ENCODE measurements at places on chromosomes 6 and 20.

DNA sequence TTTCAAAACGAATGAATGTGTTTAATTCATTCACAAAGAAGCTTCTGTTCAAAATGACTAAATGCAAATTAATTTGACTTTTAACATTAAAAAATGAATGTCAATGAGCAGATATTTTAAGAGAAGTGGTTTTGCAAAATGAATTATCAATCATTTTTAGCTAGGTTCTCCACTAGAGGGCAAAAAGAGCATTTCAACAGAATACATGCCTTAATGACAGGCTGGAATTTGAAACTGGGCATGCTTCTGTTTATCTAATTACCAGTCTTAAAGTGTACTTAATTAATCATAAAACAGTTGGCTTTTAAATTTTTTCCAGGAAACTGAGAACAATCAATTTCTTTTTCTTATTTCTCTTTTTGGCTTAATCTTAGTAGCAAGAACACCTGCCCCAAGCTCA, 63.8 kb upstream of the TINAG start:
- no peak for DNase-seq

DNA sequence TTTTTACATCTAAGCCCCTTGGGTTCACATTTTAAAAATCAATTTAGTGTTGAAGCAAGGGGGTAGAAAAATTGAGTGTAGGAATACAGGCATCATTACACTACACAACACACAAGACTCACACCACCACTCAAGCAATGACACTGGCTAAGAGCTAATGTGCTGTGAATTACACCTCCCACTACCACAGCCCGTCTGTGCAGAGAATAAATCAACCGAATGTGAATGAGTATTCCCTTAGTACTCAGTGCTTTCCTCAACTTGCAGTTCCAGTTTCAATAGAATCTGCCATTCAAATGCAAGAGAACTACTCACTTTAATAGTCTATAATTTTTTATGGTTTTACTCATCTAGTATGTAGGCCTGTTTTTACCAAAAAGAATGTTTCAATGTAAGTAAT, 114.4 kb downstream of the PDSS2 start:
- no peak for DNase-seq

DNA sequence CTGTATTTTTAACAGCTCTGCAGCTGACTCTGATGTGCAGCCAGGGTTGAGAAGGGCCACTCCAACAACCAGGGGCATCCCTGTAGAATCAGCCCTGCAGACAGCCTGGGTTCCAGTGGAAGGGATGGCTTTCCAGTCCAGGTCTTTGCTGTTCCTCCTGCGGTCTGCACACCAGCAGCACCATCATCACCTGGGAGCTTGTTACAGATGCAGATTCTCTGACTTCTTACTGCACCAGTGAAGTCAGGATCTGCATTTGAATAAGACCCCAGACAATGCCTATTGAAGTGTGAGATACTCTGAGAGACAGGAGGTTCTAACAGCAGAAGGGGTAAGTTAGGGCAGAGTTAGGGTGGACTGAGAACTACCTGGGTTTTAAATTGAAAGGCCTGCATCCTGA, 151.3 kb downstream of the F13A1 start:
- no peak for DNase-seq

GRCh38 chr6:161654209-161654608, 380.3 kb upstream of the AGPAT4 start:
- no peak for DNase-seq

- DNase-seq: no peak
Measured at GRCh38 chr20:37273988-37274387, 12.4 kb upstream of the GHRH start.

GRCh38 chr20:917416-917815, 1.3 kb upstream of the ANGPT4 start:
- no peak for DNase-seq

DNA sequence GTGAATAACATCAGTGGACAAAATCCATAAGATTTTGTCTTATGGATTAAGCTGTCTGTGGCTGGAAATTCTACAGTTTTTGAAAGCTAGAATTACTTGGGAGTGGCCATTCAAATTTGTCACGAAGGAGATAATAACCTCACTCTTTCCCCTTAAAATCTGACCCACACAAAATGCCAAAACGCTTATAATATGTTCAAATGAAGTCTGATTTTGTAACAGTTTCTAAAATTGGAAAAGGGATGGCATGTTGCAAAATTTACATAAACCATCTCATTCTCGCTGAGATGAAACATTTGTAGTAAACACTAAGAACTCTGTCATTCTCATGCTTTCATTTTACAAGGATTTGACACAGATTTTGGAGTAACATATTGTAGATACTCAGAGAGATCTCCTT, 112.7 kb downstream of the GJA1 start:
- no peak for DNase-seq

- no peak for DNase-seq
Measured at GRCh38 chr6:40074306-40075055, 140.2 kb upstream of the MOCS1 start.

DNA sequence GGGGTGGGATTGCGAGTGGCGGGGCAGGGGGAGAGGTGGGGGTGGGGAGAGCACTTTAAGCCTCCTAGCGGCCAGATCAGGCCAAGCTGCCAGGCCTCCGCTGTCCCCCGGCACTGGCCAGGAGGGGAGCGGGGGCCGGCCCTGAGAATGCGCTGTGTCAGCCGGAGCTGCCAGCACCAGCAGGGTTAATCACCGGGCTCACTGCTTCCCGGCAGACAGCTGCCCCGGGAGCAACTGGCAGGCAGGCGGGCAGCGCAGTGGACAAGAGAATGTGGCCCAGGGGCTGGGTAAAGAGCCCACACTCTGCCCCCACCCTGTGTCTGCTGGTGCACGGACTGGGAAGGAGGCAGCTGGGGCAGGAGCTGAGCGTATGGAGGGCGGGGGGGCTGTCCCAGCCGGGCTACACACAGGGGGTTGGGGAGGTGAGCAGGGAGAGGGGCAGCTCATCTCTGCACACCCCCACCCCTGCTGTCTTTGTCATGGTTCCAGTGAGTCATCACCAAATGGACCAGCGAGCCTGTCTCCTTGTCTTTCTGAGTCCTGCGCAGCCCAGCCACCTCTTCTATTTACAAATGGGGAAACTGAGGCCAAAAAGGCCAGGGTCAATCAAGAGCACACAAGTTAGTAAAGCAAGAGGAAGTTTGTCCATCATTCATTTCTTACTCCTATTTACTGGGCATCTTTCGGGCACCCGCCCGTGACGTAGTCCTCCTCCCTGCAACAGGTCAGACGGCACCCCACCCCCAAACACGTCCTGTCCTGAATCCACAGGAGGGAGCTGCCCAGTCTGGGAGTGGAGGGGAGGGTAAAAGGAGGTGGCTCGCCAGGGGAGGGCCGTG, 2.1 kb upstream of the LAMA5 start:
- no peak for DNase-seq

DNA sequence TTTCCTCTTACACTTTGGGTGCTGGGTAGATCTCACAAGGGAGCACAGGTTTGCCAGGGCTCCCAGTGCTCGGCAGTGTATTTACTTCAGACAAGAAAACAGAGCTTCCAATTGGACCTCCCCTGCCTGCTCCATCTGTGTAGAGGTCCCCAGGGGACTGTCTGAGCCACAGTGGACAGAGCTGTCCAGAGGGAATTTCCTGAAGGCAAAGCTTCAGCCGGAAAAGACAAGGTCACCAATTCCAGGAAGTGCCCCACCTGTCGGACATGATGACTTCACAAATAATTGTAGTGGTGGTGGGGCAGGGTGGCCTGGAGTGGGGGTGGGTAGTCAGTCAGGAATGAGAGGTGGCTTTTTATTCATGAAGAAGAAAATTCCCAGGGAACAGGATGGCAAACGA, 18.6 kb downstream of the ADGRF5 start:
- no peak for DNase-seq

DNA sequence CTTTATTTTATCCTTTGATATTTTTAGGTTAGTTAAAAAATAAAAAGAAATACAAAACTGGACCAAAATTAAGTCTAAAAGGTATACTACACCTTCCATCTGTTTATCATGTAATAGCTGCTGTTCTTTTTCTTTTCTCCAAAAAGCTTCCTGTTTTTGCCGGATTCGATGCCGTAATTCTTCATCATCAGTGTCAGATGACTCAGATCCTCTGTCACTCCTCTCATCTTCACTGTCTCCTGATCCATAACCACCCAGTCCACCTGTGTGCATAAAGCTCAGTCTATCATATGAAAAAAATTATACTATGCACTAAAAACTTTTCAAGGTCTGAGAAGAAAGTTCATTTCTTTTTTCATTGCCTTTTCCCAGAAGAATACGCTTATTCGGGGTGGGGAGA, 8.5 kb upstream of the COQ3 start:
- DNase-seq: no peak

GRCh38 chr6:101912311-101912710, 518.8 kb downstream of the GRIK2 start:
- no peak for DNase-seq

DNA sequence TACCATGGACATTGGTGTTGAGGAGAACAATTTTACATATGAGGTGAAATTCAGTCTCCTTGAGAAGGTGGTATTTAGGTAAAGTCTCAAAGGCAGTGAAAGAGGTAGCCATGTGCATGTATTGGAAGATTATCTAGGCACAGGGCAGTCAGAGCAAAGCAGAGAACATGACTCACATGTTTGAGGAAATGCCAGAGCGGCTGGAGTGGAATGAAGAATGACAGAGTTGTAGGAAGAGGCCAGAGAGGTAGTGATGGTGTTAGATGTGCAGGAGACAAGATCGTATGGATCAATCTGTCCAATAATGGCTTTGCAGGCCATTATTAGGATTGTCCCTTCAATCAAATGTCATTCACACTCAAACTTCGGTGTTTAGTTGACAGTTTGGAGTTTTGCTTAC, 449.4 kb upstream of the PTCHD4 start:
- no peak for DNase-seq

GRCh38 chr6:166954118-166954713, 2.1 kb downstream of the RNASET2 start:
- no peak for DNase-seq

DNA sequence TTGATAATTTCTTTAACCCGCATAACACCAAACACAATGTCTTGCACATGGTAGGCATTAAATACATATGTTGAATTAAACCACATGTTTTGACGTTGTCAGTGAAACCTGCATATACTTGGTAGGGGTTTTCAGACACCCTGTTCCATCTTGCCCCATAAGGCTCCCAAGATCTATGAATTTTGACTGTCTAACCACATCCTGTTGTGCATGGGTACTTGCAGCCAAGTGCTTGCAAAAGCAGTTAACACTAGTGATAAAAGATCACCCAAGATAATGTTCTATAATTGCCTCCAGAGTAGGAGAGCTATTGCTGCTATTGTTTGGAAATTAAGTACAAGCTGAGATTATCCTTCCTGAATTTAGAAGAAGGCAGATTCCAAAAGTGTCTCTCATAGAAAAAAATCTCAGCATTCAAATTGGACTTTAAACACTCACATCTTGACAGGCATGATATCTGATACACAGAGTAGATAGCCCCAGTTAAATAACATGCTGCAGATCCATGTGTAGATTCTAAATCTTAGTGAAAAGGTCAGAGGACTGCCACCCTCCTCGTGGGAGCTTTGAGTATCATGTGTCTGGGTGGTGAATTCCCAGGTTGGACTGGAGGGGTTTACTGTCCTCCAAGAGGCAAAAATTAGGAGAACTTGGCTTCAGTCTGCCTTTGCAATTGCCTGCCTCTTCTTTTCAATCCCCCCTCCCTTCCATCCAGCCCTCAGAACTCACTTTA, 25.8 kb upstream of the CCN6 start:
- no peak for DNase-seq

DNA sequence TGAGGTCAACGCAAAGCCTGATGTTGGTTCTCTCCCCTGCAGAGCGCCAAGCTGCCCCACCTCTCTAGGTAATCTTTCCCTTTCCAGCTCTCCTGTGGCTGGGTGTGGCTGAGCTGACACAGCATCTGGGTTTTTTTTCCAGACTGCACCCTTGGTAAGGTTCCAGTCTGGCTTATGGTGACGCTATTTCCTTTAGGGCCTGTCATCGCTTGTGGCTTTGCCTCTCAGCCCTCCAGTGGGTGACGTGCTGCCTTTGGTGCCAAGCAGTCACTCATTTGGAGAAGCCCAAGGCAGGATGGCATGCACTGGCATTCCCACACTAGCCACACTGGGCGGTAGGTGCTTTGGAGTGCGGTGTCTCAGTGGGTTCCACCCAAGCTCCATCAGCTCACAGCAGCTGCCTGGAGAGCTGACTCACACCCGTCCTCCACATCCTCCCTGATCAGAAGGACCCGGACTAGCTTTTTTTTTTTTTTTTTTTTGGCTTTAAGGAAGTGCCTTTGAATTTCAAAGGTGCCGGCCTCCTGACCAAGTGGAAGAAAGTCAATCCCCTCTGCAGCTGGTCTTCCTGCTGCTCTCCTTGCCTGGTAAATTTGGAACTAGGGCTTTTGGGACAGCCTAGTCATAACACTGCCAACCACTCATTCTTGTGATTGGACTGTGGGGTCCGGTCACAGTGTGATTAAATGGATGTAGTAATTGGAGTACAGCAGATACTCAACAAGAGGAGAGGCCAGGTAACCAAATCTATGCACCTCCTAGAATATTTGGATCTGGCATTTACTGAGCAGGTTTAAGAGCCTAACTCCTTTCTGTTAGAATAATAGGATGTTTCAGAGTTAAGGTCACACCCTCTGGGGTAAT, 153.6 kb downstream of the CD83 start:
- no peak for DNase-seq

DNA sequence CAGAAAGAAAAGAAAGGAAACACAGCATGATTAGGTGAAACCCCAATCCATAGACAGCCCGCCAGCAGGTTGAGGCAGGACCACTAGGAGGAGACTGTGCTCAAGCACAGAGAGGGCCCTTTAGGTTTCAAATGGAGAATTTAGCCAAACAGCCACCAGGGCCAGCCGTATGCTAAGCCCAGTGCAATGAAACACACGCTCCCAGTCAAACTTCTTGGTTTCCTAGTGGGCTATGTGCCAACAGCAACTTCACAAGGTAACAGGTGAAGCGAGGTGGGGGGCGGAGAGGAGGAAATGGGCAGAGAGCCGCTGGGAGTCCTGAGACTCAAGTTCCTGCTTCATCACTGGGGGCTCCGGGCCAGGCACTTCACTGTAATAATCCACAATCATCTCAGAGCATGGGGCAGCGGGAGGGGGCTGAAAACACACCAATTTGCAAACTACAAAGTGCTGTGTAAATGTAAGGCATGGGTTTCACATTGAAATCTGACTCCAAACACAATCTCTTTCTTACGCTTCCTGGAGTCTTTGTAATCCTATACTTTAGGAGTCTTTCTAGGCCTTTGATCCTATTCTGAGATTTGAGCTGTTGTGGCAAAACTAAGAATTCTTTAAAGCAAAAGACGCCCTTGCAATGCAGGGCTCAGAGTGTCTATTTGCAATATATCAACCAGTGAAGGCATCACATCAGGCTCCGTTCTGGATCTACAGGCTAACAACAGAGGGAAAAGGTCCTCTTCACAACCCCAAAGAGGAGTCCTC, 117.3 kb downstream of the OPRM1 start:
- DNase-seq: no peak
